ENCODE measurements at places on chromosomes 3 and 15. TPM values are rescaled to one million over a fixed set of nuclear protein-coding genes. Genes with fewer than 3 reads are reported as not detected.

PAQR5 gene
- total RNA-seq = 5.3 TPM

CATSPER2 gene
- total RNA-seq = 0.03 TPM

DPPA2 gene
- total RNA-seq = not detected

DNA sequence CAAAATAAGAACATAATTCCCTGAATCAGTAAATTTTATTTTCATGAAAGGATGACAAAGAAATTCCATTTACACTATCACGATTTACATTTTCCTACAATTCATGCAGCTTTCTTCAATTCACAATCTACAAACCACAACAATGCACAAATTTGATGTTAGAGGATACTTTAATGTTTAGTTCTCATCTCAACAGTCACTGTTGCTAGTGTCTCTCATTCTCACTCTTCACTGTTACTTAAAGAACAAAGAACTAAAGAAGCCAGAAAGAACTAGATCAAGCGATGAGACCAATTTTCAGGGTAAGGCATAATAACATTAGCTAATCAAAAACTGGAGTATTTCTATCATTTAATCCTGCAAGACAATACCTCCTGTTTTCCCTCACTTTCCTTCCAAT is 73.5 kb downstream of the TBL1XR1 start:
- DNase-seq = no peak

DNA sequence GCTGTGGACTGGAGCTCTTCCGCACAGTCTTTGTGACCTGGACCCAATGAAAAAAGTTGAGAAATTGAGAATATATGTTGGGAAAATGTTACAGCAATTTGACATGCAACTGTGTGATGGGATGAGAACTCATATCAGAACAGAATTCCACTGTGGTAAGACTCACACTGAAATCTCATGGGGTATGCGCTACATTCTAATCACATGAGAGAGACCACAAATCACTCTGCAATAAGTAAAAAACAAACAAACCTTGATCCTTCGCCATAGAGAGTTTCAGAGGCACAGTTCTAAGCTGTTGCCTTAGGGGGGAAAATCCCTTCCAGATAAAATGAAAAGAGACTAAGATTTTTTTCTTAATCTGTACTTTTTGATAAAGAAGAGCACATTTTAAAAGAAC is 37.3 kb downstream of the LMCD1 start:
- no peak for DNase-seq

GRCh38 chr3:138325990-138326389 is 3.7 kb downstream of the NME9 start:
- DNase-seq = no peak

DNA sequence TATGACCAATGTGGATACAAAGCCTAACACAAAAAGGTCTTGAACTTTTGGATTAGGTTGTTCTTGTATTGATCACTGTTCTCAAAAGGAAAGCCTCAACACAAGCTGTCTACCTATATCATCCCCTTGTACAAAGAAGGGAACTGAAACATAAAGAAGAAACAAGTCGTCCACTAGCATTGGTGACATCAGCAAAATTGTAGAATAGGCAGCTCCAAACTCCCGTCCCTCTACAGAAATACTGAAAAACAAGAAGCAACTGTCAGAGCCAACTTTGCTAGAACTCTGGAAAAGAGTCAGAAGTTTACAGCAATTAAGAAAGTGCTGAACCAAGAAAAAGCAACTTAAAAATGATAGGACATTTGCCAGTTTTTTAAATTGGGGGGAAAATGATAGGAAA is 7.5 kb upstream of the NR1I2 start:
- DNase-seq = no peak

DNA sequence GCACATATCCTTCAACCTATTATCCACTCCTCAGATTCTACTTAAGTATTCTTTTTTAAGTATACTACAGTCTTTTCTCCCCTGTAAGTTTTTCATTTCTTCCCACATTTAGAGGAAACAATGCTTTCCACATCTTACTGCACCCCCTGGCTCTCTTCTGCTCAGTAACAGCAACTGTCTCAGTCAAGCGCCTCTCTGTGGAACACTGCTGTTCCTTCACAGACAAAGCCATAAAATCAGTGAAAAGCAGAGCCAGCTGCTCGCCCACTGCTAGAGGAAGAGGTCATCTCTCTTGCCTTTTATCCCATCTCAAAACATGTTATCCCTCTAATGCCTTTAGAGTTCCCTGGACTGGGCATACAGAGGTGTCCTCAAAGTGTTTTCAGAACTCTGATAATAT is 24.8 kb downstream of the SERP1 start:
- DNase-seq = no peak

Data from HT1080 (cell line).